Natural killer cell treated with Interleukin-12 subunit alpha and Interleukin-12 subunit beta and Interleukin-15 and Interleukin-18, amount 100 ng/mL, for 72 hours (primary cell): ENCODE measurements at places on chromosomes 4 and X. TPM values are rescaled to one million over a fixed set of nuclear protein-coding genes. Genes with fewer than 3 reads are reported as not detected.

GRCh38 chr4:25792876-25793275, 69.9 kb downstream of the SEL1L3 start:
- H3K36me3 ChIP-seq: peaks cover 25% of the 10 kb centered on the region
- no peak for DNase-seq
- H3K4me1 ChIP-seq: peaks cover 7% of the 10 kb centered on the region
- no peak overlapping the region for H3K27ac ChIP-seq
- H3K27me3 ChIP-seq: no peaks in the 10 kb centered on the region

DNA sequence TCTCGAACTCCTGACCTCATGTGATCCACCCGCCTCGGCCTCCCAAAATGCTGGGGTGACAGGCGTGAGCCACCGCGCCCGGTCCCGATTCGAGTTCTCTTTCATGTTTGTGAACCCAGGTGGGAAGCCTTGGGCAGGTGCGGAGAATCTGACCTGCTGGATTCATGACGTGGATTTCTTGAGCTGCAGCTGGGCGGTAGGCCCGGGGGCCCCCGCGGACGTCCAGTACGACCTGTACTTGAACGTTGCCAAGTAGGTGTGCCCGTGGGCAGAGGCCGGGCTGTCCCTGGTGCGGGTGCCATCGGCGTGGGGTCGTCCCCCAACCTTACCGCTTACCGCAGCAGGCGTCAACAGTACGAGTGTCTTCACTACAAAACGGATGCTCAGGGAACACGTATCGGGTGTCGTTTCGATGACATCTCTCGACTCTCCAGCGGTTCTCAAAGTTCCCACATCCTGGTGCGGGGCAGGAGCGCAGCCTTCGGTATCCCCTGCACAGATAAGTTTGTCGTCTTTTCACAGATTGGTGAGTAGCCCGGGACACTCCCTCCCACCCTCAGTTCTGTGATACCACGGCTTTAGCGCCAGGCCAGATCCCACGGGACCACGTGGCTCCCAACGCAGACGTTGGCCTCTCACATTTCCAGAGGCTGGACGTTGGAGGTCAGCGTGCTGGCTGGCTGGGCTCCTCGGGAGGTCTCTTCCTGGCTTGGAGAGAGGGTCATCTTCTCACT, 15.6 kb downstream of the IL3RA start:
- no peaks in the 10 kb centered on the region for H3K36me3 ChIP-seq
- no peaks in the 10 kb centered on the region for H3K4me1 ChIP-seq
- H3K27ac ChIP-seq: no peak overlapping the region

GRCh38 chr4:55830716-55831115, 11.1 kb downstream of the EXOC1L start:
- H3K4me3 ChIP-seq: no peak overlapping the region
- no peak overlapping the region for H3K27ac ChIP-seq
- H3K4me1 ChIP-seq: no peaks in the 10 kb centered on the region

GRCh38 chr4:10582059-10582686, 102.4 kb downstream of the CLNK start:
- no peak overlapping the region for H3K4me3 ChIP-seq
- no peak overlapping the region for H3K27ac ChIP-seq
- H3K4me1 ChIP-seq: peaks cover 8% of the 10 kb centered on the region
- no peak for DNase-seq

GRCh38 chr4:130703211-130703935, 1607.4 kb downstream of the C4orf33 start:
- H3K4me3 ChIP-seq: no peak overlapping the region
- no peaks in the 10 kb centered on the region for H3K36me3 ChIP-seq
- H3K27ac ChIP-seq: no peak overlapping the region
- DNase-seq: no peak

DNA sequence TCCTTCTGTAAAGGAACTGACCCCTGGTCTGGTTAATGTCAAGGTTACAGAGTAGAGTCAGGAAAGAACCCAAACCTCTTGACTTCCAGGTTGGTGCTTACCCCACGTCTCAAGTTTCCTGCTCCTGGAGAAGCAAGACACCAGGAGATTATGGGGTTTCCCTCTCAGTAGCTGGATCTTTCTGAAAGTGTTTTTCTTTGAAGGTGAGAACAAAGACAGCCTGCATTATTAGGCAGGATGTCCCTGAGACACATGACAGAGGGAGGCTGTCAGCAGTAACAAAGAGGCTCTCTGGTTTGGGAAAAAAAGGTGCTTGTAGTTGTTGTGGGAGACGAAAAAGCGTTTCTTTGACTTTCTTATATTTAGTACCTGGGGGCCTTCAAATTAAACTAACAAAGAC, 44.7 kb upstream of the IGFBP7 start:
- H3K27ac ChIP-seq: peak overlapping the region; percentile 33
- no peaks in the 10 kb centered on the region for H3K27me3 ChIP-seq
- H3K4me1 ChIP-seq: peaks cover 47% of the 10 kb centered on the region
- no peaks in the 10 kb centered on the region for H3K36me3 ChIP-seq

GRCh38 chr4:161097821-161098220, 1066.0 kb downstream of the FSTL5 start:
- H3K4me1 ChIP-seq: no peaks in the 10 kb centered on the region
- H3K27ac ChIP-seq: no peak overlapping the region
- no peaks in the 10 kb centered on the region for H3K27me3 ChIP-seq
- no peaks in the 10 kb centered on the region for H3K36me3 ChIP-seq

DNA sequence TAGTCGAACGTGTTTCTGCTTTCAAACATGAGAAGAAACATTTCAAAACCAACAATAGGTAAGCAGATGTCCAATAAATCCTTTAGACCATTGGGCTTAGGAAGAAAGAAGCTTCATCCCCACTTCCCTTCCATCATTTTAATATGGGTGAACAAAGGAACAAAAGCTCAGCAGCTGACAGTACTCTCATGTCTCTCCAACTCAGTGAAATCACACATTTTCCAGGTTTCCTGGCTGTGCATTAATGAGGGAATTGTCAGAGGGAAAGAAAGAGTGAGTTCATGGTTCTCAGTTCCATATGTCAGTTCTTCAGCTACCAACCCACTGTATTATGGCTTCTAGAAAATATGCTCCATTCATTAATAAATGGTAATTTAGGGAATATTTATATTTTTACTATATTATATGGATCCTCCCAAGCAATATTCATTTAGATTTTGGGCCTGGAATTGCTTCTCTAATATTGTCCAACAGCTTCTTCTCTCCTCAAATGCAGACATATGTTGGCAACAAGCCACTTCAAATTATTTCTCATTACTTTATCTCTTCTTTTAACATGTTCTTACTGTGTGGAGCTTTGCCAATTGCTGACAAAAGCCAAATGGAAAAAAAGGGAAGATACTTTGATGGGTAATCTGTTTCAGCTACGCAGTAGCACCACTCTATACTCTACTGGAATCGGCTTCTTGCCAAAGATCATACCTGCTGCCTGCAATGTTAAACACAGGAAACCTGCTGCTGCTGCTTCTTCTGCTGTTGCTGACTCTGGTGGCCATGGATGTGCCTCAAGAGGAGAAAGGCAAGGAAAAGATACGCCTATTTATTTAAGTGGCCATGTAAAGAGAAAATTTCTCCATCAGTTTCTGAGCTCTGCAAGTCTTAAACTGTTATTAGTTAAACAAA, 1757.6 kb downstream of the ARAP2 start:
- no peak for DNase-seq
- no peaks in the 10 kb centered on the region for H3K27me3 ChIP-seq
- no peak overlapping the region for H3K27ac ChIP-seq
- H3K36me3 ChIP-seq: peaks cover 6% of the 10 kb centered on the region

DNA sequence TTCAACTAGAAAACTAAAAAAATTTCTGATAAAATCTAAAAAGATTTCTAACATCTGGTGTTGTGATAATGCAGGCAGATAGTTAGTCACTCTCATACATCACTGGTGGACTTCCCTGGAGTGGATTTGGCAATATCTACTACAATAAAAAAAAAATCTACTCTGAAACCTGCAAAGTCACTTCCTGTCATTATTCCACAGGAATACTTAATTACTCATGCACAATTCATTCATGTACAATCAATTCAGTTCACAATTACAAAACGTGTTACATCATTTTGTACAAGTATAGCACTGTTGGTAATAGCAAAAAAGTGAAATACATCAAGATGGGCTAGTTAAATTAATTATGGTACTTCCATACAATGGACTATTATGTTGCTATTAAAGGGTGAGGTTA, 16.5 kb upstream of the RHOH start:
- H3K4me1 ChIP-seq: peaks cover 19% of the 10 kb centered on the region
- H3K27ac ChIP-seq: peak overlapping the region; percentile 37
- DNase-seq: no peak
- no peaks in the 10 kb centered on the region for H3K36me3 ChIP-seq

GRCh38 chr4:88009871-88010270, 2.4 kb downstream of the PKD2 start:
- H3K36me3 ChIP-seq: no peaks in the 10 kb centered on the region
- peaks cover 33% of the 10 kb centered on the region for H3K4me1 ChIP-seq
- H3K4me3 ChIP-seq: no peak overlapping the region

DNA sequence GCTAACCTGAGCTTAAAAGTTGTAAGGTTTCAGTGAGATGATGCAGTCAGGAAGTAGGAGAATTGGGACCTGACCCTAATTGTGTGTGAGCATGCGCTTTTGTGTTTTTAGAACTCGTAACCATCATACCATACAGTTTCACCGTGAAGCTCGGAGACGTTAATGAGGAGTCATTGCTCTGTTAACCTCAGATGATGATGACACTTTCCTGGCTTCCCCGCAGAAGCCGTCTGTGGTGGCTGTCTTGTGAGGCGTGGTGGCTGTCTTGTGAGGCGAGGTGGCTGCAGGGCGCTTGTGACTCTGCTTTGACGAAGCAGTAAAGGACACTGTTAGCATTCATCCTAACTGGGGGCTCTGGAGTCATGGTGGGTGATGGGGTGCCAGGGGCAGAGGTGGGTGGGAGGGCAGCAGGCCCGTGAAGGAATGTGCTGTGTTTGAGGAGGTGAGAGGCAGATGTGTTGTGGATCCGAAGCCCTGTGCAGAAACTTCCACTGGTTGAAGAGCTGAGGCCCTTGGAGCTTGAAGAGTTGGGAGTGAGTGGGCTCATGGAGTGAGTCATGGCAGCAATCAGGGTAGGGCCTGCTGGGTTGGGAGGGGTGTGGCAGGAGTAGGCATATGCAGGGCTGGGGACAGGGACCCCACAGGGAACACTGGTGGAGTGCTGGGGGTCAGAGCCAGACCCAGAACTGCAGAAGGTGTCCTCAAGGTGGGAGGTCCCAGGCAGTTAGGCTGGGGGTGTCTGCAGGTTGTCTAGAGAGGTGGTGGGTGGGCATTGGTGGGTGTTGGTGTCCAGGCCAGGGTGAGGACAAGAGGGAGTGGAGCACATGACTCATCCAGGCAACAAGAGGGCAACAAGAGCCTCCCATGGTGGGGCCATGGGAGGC, 57.4 kb downstream of the NSD2 start:
- peak overlapping the region; percentile 46 for H3K4me3 ChIP-seq
- peak overlapping the region; percentile 55 for H3K27ac ChIP-seq
- peak; percentile 69 for DNase-seq
- H3K27me3 ChIP-seq: no peaks in the 10 kb centered on the region
- H3K36me3 ChIP-seq: peaks cover 10% of the 10 kb centered on the region

GRCh38 chr4:47926667-47927258, 12.4 kb upstream of the NFXL1 start:
- peaks cover 34% of the 10 kb centered on the region for H3K27me3 ChIP-seq
- no peaks in the 10 kb centered on the region for H3K36me3 ChIP-seq
- DNase-seq: peak; percentile 69
- peaks cover 7% of the 10 kb centered on the region for H3K4me1 ChIP-seq

GRCh38 chr4:16772366-16772850, 126.0 kb downstream of the LDB2 start:
- no peaks in the 10 kb centered on the region for H3K27me3 ChIP-seq
- no peak overlapping the region for H3K27ac ChIP-seq
- H3K4me1 ChIP-seq: no peaks in the 10 kb centered on the region
- no peaks in the 10 kb centered on the region for H3K36me3 ChIP-seq
- no peak overlapping the region for H3K4me3 ChIP-seq
- DNase-seq: no peak

- H3K36me3 ChIP-seq: no peaks in the 10 kb centered on the region
- no peak for DNase-seq
- H3K4me1 ChIP-seq: no peaks in the 10 kb centered on the region
- no peak overlapping the region for H3K27ac ChIP-seq
- H3K4me3 ChIP-seq: no peak overlapping the region
- H3K27me3 ChIP-seq: no peaks in the 10 kb centered on the region
Observed at GRCh38 chr4:139005774-139006173, 9.8 kb upstream of the NOCT start.

GRCh38 chr4:183541752-183542040, 36.8 kb downstream of the ING2 start:
- DNase-seq: no peak
- H3K27me3 ChIP-seq: peaks cover 16% of the 10 kb centered on the region
- H3K27ac ChIP-seq: no peak overlapping the region
- H3K36me3 ChIP-seq: peaks cover 7% of the 10 kb centered on the region
- no peaks in the 10 kb centered on the region for H3K4me1 ChIP-seq

- no peak overlapping the region for H3K4me3 ChIP-seq
- peaks cover 2% of the 10 kb centered on the region for H3K27me3 ChIP-seq
- H3K36me3 ChIP-seq: peaks cover 4% of the 10 kb centered on the region
- no peaks in the 10 kb centered on the region for H3K4me1 ChIP-seq
Observed at GRCh38 chrX:148611993-148612392, 111.6 kb downstream of the AFF2 start.

GRCh38 chrX:63708801-63709200, 76.2 kb downstream of the ARHGEF9 start:
- no peak for DNase-seq
- H3K27me3 ChIP-seq: no peaks in the 10 kb centered on the region
- no peak overlapping the region for H3K4me3 ChIP-seq
- H3K27ac ChIP-seq: no peak overlapping the region
- peaks cover 13% of the 10 kb centered on the region for H3K4me1 ChIP-seq

- H3K4me1 ChIP-seq: no peaks in the 10 kb centered on the region
- no peak overlapping the region for H3K4me3 ChIP-seq
- no peak overlapping the region for H3K27ac ChIP-seq
- no peaks in the 10 kb centered on the region for H3K27me3 ChIP-seq
Observed at GRCh38 chrX:96791559-96791958, 92.1 kb upstream of the RPA4 start.

GRCh38 chr4:106478152-106478551, 109.6 kb upstream of the GIMD1 start:
- peaks cover 5% of the 10 kb centered on the region for H3K36me3 ChIP-seq
- H3K27me3 ChIP-seq: no peaks in the 10 kb centered on the region
- DNase-seq: no peak
- no peak overlapping the region for H3K27ac ChIP-seq
- H3K4me3 ChIP-seq: no peak overlapping the region

- H3K27me3 ChIP-seq: no peaks in the 10 kb centered on the region
- H3K27ac ChIP-seq: no peak overlapping the region
- H3K36me3 ChIP-seq: peaks cover 16% of the 10 kb centered on the region
- H3K4me1 ChIP-seq: peaks cover 30% of the 10 kb centered on the region
Observed at GRCh38 chrX:13752141-13752540, 17.6 kb downstream of the OFD1 start.

Gene HAND2
- not detected for total RNA-seq

Gene CACNA1F
- 0.14 TPM for total RNA-seq

Gene C1QTNF7
- not detected for total RNA-seq

Gene LDB2
- 1.4 TPM for total RNA-seq

Gene STBD1
- total RNA-seq: 3.6 TPM

Gene GYG2
- not detected for total RNA-seq

Gene FGFR3
- not detected for total RNA-seq

Gene GRID2
- not detected for total RNA-seq
